Spinal cord (tissue), 10 donors: ENCODE measurements at places on chromosomes 16 and 17. TPM values are rescaled to one million over a fixed set of nuclear protein-coding genes. Genes with fewer than 3 reads are reported as not detected.

GRCh38 chr17:59107306-59107670 lies 608 bp upstream of the TRIM37 start:
- no peak for DNase-seq

DNA sequence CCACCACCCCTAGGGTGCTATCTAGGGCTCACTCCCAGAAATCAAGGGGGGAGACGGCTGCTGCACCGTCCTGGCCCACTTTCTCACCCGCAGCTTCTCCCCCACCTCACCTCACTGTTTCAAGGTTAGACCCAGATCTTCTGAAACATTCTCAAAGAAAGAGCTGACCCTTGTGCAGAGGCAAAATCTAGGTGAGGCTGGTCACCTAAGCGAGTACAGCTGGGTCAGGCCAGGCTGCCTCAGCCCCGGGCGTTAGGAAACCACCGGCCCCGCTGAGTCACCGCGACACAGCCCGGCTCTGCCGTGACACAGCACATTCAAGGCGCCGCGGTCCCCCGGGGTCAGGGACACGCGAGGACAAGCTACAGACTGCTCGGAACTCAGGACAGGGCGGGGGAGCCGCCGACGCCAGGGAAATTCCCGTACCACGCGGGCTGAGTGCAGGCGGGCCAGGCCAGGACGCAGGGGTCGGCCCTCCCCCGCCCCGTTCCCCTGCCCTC lies 27.1 kb downstream of the GNPTG start:
- no peak for DNase-seq

DNA sequence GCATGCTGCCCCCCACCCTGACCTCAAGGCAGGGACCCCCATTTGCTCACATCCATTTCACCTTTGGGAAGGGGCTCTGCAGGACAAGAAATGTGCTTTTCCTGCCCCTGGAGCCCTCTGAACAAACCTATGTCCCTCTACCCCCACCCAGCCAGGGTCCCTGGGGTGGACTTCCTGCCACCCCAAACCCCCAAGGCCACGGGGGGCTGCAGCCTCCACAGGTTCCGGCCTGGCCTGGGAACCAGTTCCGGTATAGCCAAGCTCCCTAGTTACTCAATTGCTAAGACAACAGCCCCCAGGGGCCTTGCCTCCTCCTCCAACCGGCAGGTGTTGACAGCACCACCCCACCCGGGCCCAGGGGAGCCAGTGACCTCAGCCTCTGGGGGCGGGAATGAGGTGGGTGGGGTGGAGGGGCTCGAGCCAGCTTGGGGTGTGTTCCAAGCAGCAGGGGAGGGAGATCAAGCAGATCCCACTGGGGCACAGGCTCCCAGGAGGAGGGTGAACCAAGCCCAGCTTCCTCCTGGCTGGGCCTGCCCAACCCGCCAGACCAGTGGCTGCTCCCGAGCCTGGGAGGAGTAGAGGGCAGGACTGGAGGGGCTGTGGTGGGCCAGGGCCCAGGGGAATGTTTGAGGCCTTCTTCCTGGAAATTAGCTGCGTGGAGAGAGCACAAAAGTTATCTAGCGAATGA lies 6.6 kb downstream of the PNMT start:
- no peak for DNase-seq

PYY gene
- total RNA-seq: not detected

DNA sequence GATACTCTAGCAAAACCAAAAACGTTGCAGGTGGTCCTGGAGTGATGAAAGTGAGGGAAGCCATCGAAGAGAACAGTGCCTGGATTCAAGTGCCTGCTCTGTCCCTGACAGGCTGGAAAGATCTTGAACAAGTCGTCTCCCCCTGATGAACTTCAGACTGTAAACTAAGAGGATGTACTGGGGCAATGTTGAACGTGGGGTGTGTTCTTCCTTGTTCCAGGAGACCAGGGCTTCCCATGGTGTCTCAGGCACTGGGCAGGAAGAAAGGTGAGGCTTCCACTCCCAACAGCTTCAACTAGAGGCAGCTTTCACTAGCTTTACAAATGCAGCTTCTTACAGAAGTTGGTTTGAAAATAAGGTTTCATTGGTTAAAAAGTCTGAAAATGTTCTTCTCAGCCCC lies 21.4 kb upstream of the NF1 start:
- no peak for DNase-seq

GRCh38 chr16:10240854-10241613 lies 58.8 kb upstream of the GRIN2A start:
- DNase-seq: no peak

QRICH2 gene
- 3.7 TPM for total RNA-seq

- no peak for DNase-seq
Measured at GRCh38 chr16:4860727-4861342, 13.6 kb downstream of the UBN1 start.

GRCh38 chr17:78746263-78746948 lies 35.7 kb downstream of the CYTH1 start:
- no peak for DNase-seq

DNA sequence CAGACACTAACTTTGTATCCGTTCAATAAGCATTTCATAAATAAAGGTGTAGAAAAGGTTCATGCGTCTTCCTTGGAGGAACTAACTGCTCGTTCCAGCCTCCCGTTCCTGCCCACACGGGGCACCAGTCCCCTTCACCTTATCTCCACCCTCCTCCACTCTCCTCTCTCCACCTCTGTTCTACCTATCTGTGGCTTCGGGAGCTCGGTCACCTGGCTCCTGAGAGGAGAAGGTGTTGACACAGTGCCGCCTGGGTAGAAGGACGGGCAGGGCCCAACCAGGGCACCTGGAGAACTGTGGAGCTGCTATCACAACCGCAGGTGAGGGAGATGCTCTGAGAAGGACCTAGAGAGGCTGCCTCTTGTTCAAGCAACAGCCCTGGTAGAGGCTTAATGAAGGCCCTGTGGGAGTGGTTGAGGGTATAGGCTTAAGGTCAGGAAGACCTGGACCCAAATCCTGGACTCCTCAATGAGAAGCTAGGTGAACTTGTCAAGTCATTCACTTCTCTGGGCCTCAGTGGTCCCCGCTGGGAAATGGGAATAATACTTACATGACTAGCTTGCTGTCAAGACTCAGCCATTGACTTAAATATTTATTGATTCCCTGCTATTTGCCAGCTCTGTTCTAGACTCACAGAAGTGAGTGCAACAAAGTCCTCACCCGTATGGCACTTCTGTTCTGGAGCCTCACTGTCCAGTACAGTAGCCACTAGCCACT lies 9.6 kb upstream of the MINK1 start:
- no peak for DNase-seq

DNA sequence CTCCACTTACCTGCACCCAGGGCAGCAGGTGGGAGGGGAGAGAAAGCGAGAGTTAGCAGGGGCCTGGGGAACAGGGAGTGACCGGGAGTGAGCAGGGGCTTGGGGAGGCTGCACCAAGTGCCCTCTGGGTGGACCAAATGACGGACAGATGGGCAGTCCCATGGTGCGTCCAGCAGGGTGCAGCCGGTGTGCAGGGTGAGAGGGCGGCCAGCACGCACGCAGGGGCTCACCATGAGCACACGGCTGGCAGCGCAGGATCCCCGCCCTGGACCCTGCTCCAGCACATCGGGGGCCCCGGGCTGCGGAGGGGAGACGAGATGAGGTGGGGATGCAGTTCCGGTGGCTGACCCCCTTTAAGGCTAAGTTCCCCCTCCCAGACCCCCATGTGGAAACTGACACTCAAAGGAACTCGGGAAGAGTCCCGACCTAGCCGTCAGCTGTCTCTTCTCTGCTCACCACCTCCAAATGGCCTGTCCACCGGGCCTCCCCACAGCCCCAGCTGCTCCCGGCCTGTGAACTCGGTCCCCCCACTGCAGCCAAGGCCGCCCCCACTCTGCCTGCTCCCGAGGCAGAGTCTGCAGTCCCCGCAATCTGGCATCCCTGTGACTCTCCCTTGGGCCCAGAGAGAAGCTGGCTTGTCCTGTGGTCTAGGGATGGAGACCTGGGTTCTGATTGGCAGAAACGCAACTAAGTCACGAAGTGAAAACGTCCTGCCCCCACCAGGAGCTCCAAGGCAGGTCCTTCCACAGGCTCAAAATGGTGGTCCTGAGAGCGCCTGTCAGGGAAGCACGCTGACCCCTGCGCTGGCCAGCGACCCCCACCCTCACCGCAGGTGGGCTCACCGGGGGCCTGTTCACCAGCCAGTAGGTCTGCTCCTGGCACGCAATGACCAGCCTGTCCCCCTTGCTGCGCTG lies 2.9 kb downstream of the RGS11 start:
- no peak for DNase-seq

LONP2 gene
- total RNA-seq: 69.9 TPM

- DNase-seq: no peak
Measured at GRCh38 chr16:75060723-75061122, 55.9 kb downstream of the LDHD start.

SLC35G6 gene
- total RNA-seq: not detected

- DNase-seq: no peak
Measured at GRCh38 chr17:38706505-38707216, 1.6 kb downstream of the MLLT6 start.

MMP25 gene
- 1.4 TPM for total RNA-seq

DNA sequence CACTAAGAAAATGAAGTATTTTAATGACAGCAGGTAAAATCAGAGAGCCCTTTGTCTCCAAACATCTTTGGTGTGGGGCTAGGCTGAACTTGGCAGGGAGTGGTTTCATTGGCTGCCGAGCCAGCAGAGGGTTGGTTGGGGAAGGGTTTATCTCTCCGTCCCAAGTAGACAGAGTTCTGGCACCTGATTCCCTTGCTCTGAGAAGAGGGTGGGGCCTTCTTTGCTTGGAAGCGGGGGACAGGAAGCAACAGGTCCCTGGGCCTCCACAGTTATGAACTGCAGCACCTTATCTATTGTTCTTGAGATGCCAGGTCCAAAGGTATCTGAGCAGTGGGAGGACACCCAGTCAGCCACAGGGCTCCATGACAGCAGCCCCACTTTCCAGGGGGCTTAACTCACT lies 12.3 kb upstream of the CDH1 start:
- no peak for DNase-seq

- peak; percentile 48 for DNase-seq
Measured at GRCh38 chr16:30984669-30985400, at the start of gene HSD3B7. HSD3B7 (plus strand) TSS chr16:30985207; CDS start chr16:30985659, 452 bp downstream.

HS3ST4 gene
- 4.2 TPM for total RNA-seq

DNA sequence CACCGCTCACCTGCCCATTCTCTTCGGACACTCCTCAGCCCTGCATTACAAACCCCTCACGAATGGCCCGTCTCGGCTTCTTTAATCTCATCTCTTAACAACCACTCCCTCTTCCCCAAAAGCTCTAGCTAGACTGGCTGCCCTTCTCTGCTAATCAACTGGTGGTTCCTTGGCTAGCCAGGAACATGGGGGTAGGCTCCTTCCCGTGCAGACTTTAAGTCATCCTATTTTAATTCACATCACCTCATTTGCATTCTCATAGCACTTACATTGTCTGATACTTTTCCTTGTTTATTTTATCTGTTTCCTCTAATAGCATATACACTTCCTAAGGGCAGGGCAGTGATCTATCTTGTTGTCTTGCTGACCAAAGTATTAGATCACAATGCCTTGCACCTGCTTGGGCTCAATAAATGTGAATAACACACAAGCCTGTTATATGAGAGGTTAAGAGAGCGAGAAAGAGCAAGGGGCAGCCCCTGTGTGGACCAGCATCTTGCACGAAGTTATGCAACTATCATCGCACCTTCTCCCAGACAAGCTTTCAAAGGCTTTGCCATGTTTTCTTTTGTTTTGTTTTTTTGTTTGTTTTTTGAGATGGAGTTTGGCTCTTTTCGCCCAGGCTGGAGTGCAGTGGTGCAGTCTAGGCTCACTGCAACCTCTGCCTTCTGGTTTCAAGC lies 9.8 kb downstream of the TP53 start:
- DNase-seq: no peak

CASKIN1 gene
- 29.4 TPM for total RNA-seq

DNA sequence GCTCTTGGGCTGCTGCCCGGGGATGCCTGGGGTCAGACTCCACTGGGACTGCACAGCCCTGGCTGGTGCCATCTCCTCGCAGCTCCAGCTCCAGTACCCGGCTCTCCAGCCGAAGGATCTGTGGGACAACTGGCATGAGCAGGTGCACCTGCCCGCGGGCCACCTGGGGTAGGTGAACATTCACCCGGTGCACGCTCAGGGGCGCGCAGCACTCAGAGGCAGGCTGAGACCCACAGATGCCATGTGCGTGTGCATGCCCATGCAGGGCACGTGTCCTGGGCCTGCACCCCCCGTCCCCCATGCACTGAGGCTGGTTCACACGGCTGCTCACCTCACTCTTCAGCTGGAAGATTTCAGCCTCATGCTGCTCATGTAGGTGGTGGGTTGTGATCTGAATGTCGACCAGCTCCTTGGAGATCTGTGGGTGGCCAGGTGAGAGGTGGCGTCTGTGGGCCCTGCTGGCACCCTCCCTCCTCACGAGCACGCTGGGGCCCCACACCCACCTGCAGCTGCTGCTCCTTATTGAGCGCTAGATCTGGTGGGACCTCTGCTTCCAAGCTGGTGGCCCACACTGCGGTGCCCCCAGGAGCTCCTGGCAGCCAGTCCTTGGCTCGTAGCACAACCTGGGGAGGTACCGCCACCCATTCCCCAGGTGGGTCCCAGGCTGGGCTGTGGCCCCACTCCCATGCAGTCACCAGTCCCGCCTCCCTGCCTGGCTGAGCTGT lies 618 bp downstream of the CCDC78 start:
- no peak for DNase-seq

DNA sequence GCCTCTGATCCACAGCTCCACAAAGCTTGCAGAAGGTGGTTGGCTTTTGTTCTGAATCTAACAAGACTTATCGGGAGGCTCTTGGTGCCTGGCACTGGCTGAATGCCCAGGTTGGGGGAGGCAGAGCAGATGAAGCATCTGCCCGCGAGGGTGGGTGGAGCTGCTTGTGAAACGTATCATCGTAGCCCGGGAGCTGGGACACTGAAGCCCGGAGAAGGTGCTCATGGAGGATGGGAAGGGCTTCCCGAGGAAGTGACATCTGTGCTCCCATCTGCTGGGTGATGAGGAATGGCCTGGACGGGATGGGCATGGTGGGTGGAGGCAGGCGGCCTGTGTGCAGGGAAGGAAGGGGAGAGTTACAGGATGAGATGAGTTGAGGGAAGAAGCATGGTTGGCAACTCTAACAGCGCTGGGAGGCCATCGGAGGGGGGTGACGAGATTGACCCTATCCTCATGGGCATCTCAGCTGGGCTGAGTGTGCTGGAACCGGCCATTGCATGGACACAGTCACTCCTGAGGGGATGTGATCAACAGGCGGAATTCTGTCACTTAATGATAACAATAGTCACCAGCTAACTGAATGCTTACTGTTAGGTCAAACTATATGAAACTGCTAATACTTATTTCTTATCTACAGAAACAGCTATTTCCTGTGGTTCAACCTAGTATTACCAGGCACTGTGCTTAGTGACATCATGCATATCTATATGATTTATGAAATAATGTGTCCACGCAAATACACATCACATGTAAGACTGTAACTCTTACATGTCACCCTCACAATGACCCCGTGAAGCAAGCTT lies 102.7 kb downstream of the ABCC6 start:
- DNase-seq: peak; percentile 43

STAC2 gene
- 2.6 TPM for total RNA-seq
